ENCODE measurements at places on chromosomes 5 and 9. TPM values are rescaled to one million over a fixed set of nuclear protein-coding genes. Genes with fewer than 3 reads are reported as not detected.

Gene CBY3
- polyA plus RNA-seq = not detected

Gene SMARCA2
- polyA plus RNA-seq = 96.4 TPM

Gene FKTN
- not detected for polyA plus RNA-seq

Gene SGCD
- polyA plus RNA-seq = 111 TPM

Gene RMRP
- not detected for polyA plus RNA-seq

Gene ATP10B
- 5.4 TPM for polyA plus RNA-seq

Gene CRHBP
- 1.4 TPM for polyA plus RNA-seq

GRCh38 chr9:136246849-136247550 lies 1.4 kb upstream of the QSOX2 start:
- DNase-seq = no peak

GRCh38 chr5:6488021-6488420 lies 39.4 kb downstream of the UBE2QL1 start:
- DNase-seq = no peak

GRCh38 chr5:9125852-9126251 lies 420.0 kb downstream of the SEMA5A start:
- DNase-seq = no peak

GRCh38 chr5:59749782-59750520 lies 143.6 kb downstream of the PDE4D start:
- DNase-seq = no peak

GRCh38 chr5:37837414-37838032 lies 2.3 kb downstream of the GDNF start:
- peak; percentile 84 for DNase-seq

- DNase-seq = peak; percentile 42
These were observed 1.1 kb upstream of the JADE2 start for GRCh38 chr5:134524272-134524825.

- no peak for DNase-seq
These were observed 104.5 kb upstream of the NUDT12 start for GRCh38 chr5:103667068-103667467.

DNA sequence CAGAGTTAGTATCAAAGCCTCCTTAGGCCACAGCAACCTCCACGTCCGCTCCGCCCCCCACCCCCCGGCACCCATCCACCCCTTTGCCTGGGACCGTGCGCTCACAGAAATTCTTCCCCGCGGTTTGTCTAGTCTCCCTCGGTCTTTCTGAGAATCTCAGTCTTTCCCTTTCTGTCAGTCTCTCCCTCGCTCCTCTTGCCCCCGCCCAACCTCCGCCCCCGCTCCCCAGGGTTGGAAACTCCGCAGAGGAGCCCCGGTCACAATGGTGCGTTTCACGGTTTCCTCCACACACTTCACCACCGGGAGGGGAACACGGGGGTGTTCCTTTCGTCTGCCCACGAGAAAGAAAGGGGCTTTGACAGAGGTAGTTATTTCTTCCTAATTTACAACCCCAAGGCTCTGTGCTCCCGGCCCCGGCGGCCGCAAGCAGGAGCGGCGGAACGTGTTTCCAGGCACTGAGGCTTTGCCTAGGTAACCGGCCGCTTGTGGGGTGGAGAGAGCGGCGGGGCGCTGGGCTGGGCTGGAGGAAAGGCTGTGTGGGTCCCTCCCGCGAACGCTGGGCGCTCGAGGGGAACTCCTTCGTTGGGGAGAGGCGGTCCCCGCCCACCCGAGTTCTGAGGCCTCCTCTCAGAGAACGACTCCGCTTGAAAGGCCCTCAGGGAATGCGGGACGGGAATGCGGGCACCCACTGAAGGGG lies 2.1 kb downstream of the NR4A3 start:
- DNase-seq = no peak

- no peak for DNase-seq
These were observed at the start of gene GZMA for GRCh38 chr5:55102348-55102747. Gene GZMA, plus strand, starts transcription at chr5:55102646. Its CDS starts 37 bp downstream, at chr5:55102683.

- no peak for DNase-seq
These were observed 589.8 kb upstream of the CYLC2 start for GRCh38 chr9:102405218-102405867.

- no peak for DNase-seq
These were observed 179.1 kb downstream of the ADAMTS12 start for GRCh38 chr5:33712664-33713063.

- DNase-seq = no peak
These were observed 43.4 kb upstream of the BICD2 start for GRCh38 chr9:92807757-92808725.

GRCh38 chr5:84437673-84438315 lies 53.1 kb upstream of the EDIL3 start:
- DNase-seq = no peak

GRCh38 chr5:1524799-1525623 lies 1.3 kb upstream of the LPCAT1 start:
- no peak for DNase-seq

DNA sequence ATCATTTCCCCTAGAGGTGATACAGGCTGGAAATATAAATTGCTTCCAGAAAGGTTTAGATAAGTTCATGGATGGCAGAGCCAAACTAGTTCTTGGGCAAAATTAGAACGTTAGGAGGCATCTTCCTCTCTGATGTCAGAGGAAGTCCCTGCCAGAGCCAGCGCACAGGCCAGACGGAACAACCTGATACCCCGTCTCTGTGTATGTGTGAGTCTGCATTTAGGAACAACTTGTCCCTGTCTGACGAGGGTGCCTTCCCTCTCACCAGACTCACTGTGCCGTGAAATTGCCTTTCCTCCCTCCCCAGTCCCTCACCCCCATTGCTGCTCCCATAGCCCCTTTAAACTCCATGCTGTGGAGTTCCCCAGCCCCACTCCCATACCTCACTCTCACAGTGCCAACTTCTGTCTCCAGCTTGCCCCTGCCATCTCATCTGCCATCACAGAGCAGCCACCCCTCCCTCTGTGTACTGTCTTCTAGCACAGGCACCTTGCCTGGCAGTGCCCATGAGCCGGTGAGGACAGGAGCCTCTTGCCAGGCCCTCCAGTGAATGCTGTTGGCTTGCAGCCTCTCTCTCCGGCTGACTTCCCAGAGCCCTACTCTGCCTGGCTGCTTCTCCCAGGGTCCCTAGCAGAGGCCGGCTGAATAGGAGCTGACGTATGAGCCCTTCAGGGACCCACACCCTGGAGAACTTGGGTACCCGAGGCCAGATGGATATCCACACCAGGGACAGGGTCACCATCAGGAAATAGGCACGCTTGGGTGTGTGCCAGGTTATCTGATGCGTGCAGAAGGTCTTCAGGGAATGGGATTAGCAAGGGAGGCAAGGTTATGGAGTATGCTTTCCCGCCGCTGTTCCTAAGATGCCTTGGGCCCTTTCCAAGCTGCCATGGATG lies 26.7 kb downstream of the UNC5A start:
- DNase-seq = no peak

DNA sequence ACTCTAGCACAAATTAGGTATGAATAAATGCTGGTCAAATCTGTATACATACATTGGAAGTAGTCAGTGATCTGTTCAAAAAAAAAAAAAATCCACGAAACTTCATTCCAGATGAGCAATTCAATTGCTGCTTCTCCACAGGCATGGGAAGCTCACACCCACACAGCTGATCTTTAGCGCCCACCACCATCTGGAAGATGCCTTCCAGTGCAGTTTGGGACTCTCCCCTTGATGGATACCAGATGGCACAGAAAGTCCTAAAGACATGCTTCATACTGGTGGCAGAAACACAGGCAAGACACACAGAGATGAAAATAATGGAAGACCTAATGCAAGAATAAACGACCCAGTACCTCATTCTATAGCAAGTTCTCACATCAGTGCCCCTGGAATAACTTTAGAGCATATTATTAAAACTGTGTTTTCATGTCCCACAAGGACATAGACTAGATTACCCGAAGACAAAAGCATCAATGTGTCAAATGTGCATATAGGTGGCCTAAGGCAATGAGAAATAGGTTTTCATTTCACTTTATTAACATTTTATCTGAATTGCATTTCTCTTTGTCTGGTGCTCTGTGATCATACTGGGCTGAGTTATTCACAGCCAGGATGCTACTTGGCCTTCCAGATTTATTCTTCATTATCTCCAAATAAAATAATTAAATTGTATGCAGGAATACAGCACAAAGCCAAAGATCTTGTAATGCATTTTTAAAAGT lies 135.4 kb upstream of the TAS2R1 start:
- DNase-seq = no peak

DNA sequence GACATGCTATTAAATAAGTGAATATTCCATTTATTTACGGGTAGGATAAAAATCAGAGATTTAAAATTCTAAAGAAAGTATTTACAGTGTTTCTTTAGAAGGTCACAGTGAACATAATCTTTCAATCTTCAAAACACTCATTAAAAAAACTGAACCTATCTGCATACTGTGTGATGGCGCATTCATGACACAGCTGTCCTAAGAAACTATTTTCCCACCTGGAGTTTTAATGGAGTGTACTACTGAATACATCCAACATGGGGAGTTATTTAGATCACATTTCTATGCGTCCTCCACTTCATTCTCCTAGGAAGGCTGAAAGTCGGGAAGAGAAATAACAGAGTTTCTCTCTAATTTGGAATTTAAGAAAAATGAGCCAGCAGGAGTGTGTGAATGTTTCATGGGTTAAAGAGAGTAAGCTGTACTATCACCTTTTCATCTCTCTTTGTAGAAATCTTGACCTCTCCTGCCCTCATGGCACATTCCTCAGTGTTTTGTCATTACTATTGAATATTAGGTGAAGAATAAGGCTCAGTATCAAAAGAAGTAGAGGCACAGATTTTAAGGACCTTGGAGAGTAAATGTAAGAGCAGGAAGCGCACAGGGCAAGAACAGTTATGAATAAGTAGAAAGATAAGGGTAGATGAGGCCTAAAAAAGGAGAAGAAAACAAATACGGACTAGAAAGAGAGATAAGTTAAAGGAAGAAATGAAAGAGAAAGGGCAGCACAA lies 551.2 kb upstream of the TUSC1 start:
- no peak for DNase-seq

GRCh38 chr5:113989913-113990305 lies 372.0 kb upstream of the KCNN2 start:
- no peak for DNase-seq

DNA sequence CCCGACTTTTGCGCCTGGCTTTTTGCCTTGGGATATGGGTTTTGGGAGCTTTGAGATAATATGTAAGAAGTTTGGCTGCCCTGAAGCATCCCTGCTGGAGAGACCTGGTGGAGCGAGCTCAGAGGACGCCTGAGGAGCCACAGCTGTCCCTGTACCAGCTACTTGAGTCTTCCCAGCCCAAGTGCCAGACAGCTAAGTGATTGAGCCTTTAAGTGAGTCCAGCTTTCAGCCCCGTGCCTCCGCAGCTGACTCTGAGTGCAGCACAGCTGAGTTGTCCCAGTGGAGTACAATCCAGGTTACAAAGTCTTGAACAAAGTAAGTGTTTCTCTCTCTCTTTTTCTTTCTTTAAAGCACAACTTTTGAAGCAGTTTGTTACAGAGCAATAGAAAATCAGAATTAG lies 203.8 kb upstream of the DAP start:
- peak; percentile 7 for DNase-seq

- no peak for DNase-seq
These were observed 30.4 kb downstream of the NUDT12 start for GRCh38 chr5:103532086-103532734.

- peak; percentile 47 for DNase-seq
These were observed 508.4 kb upstream of the SEMA6A start for GRCh38 chr5:117082977-117083376.

GRCh38 chr5:91441082-91441481 lies 58.0 kb upstream of the ARRDC3 start:
- no peak for DNase-seq

DNA sequence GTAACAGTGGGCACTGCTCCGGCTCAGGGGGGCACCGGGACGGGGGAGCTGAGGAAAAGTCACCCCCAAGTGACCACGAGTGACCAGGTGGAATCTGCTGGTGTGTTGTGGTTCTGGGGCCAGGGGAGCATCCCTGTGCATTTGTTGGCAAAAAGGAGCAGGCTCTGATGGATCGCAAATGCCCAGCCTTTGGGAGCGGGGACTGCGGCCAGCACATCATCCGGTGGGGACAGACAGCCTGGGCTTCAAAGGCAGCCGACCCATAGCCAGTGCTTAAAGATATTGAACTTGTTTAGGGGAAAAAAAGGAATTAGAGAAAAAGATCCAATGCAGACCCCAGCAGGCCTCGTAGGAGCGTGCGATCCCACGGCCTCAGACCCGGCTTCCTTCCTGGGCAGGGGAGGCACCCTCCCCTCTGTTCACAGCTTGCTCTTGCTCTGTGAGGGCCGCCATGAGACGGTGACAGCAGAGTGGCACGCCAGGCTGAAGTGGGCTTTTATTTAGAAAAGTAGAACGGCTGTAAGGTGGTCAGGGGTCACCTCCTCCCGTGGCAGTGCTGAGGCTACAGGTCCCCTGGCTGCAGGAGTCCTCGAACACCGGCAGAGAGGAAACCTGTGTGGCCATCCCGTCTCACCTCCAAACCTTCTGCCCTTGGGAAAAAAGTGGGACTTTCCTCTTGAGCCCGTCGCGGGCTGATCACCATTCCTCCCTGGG lies 41.2 kb downstream of the COL5A1 start:
- no peak for DNase-seq

DNA sequence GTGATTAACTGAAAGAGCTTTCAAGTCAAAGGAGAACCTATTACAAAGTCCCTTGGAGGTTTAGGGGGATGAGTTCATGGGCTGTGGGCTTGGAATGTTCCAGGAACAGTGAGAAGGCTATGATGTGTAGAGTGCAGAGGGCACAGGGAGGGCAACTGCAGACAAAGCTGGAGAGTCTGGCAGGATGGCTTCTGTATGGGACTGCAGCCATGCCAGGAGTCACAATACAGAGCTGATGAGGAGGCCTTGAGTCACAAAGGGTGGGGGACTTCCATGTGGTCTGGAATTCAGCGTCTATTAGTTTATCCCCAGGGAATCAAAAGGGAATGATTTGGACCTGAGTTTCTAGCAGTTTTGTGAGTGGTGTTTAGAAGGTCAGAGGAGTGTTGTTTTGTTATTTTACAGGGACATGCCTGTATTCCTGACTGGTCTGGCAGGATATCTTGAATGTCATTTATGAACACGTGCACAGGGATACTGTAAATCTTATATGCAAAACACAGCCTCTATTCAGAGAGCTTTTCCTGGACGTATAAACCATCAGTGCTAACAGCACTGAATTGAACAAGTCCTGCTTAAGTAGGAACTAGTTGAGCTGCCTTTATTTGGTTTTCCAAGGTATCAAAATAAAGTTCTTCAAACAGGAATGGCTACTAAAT lies 14.3 kb upstream of the TEK start:
- no peak for DNase-seq

Measured in muscle of arm (tissue), 14 donors.